Ovary (tissue), 10 donors: ENCODE measurements at places on chromosomes 7 and 10. TPM values are rescaled to one million over a fixed set of nuclear protein-coding genes. Genes with fewer than 3 reads are reported as not detected.

DNA sequence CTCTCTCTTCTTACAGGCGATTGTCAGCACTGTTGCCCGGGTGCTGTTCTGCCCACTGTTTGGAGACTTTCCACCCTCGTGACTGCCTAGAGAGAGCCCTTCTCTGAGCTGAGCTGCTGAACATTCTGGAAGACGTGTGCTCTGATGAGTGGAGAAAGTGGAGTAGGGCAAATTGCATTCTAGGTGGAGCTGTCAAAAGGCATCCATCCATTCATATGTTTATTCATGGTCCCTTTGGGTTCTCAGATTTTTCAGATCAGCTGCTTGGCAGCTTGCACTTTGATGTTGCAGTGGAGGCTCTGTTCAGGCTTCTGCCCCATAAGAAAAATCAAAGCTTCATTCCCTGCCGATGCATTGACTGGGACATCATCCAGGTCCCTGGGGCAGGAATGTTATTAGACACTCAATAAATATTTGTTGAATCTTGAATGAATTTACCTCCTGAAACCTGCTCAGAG lies 120.7 kb upstream of the EEPD1 start:
- H3K4me3 ChIP-seq = no peak overlapping the region
- H3K4me1 ChIP-seq = peaks cover 2% of the 10 kb centered on the region
- no peak overlapping the region for H3K27ac ChIP-seq
- no peak for DNase-seq
- H3K36me3 ChIP-seq = no peaks in the 10 kb centered on the region

- H3K27me3 ChIP-seq = no peaks in the 10 kb centered on the region
- H3K36me3 ChIP-seq = no peaks in the 10 kb centered on the region
These were observed 59.1 kb downstream of the STK32C start for GRCh38 chr10:132248455-132249225.

GRCh38 chr7:149866139-149866778 lies 7.5 kb upstream of the ATP6V0E2 start:
- no peaks in the 10 kb centered on the region for H3K4me1 ChIP-seq
- H3K36me3 ChIP-seq = no peaks in the 10 kb centered on the region
- no peaks in the 10 kb centered on the region for H3K27me3 ChIP-seq
- no peak overlapping the region for H3K4me3 ChIP-seq
- DNase-seq = no peak

IFIT3 gene
- 8.7 TPM for total RNA-seq
